ENCODE measurements at places on chromosomes 6 and 20.

GRCh38 chr20:46434597-46434996 lies 28.2 kb upstream of the ELMO2 start:
- DNase-seq, result no peak

GRCh38 chr6:41531591-41532582 lies 14.3 kb upstream of the FOXP4 start:
- DNase-seq, result peak; percentile 87

DNA sequence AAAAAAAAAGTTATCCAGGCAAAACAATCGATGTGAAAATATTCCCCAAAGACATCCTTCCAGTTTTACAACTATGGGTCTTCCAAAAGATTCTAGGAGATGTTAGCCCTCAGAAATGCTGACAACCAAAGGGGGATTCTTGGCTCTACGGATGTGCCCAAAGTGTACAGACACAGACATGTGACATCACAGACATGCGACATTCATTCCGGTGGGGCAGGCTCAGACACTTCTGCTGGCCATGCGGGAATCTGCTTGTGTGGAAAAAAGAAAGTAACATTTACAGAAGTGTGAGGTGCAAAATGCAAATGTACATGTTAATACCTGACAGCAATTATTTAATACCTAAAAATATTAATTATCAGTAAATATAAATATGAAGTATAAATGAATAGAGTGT lies 268.6 kb downstream of the FOXC1 start:
- no peak for DNase-seq

DNA sequence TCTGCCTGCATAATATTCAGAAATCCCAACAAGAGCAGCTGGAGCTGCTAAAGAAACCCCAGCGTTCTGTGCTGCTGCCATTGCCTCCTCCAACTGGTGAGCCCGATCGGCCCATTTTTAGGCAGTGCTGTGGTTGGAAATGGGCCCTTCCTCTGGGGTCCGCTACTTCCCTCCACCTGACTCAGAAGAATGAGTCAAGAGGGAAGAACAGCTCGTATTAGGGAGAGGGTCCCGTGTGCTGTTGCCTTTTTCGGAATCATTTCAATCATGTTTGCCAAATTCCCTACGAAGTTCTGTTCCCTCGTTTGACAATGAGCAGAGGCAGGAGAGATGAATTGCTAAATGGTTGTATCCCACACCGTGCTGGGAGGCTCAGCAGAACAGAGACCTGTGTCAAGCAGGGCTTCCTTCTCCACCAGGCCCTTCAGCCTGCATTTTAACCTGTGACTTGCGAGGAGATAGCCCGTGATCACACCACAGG lies 38.4 kb downstream of the THBS2 start:
- DNase-seq, result no peak

- DNase-seq, result no peak
Measured at GRCh38 chr6:123094795-123095194, 98.8 kb downstream of the CLVS2 start.

DNA sequence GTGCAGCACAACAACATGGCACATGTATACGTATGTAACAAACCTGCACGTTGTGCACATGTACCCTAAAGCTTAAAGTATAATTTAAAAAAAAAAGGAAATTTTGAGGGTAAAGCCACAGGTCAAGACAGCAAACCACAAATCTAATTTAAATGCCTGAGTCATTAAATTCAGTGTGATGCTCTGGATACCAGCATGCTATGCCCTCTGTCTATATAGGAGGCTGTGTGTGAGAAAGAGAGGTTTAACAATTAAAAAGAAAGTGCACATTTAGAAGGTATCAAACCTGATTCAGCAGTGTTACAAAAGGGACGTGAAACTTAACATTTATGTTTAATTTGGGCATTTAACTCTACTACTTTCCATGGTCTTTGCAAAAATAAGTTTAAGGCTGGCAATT lies 276.3 kb downstream of the ADGRB3 start:
- no peak for DNase-seq

DNA sequence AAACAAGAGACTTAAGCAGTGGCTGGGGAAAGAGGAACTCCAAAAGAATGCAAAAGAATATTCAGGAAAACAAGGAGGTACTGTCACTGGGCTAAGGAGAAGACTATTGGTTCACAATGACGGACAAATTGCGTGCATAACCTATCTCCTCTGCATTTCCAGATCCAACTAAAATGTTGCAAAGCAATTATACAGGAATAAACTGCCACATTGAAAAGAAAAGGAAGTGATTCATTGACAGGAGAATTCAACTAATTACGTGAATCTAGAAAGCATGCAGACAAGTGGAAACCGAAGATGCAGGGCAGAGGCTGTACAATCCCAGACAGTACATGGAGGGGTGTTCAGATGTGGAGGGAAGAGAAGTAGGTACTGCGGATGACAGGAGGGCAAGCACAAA lies 152.8 kb upstream of the RIPOR2 start:
- no peak for DNase-seq

- no peak for DNase-seq
Measured at GRCh38 chr6:82144852-82145340, 102.6 kb downstream of the IBTK start.

DNA sequence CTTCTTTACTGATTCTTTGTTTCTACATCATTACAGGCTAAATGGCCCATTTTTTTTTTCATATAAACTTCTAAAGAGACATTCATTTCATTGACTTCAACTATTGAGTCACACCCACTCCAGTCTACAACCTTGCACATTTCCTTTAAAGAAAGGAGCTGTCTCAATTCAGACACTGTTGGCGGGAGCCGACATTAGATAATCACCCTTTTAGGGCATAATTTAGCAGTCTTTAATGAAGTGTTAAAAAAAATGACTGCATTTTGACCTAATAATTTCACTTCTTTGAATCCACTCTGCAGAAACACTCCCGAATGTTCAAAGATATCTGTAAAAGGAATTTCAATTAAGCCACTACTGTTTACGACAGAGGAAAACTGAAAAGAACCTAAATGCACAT lies 1.5 kb downstream of the EPM2A start:
- DNase-seq, result no peak

- no peak for DNase-seq
Measured at GRCh38 chr20:56957737-56958553, 308.5 kb downstream of the BMP7 start.

DNA sequence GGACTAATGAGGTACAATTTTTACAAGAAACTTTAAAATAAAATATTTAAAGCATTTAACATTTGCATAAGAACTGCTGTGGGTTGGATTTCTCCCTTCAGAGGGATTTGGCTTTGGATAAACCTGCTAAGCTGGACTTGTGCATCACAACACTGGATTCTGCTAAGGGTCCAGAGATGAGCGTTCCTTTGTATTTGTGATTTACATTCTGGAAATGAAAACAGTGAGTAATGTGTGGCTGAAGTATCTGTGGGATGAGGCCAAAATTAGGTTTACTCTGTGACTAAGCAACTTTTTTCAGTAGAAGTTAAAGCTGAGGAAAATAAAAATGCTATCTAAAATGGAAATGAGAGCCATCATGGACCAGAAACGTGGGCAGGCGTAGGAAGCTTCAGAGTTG lies 494.3 kb downstream of the EPM2A start:
- no peak for DNase-seq

- DNase-seq, result no peak
Measured at GRCh38 chr20:54929191-54929590, 453.8 kb downstream of the DOK5 start.

DNA sequence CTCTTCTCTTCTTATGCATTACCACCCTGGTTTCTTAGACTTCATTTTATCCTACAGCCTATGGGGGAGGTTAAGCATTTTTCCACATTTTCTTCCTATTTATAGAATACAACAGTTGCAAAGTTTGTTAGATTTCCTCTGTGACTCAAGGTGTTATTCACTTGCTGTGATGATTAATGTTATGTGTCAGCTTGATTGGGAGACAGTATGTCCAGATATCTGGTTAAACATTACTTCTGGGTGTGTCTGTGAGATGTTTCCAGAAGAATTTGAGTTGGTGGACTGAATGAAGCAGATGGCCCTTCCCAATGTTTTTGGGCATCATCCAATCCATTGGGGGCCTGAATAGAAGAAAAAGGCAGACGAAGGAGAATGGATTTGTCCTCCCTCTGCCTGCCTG lies 131.3 kb downstream of the C6orf118 start:
- DNase-seq, result no peak

DNA sequence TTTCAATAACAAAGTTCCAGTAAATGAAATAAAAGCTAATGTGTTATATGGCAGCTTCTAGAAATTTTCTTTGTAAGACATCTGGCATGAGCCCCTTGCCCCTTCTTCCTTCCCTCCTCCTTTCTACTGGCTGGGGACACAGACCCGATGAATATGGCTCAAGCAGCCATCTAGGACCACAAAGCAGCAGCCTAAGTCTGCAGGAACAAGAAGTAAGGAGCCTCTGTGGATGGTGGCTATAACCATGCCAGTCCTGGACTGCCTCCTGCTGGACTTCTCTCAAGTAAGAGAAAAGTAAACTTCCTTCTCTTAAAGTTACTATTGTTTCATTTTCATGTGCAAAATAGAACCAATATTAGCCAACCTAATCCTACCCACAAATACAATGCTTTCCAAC lies 114.9 kb upstream of the DST start:
- DNase-seq, result no peak

GRCh38 chr20:62285722-62286121 lies 17.1 kb upstream of the ADRM1 start:
- DNase-seq, result no peak

DNA sequence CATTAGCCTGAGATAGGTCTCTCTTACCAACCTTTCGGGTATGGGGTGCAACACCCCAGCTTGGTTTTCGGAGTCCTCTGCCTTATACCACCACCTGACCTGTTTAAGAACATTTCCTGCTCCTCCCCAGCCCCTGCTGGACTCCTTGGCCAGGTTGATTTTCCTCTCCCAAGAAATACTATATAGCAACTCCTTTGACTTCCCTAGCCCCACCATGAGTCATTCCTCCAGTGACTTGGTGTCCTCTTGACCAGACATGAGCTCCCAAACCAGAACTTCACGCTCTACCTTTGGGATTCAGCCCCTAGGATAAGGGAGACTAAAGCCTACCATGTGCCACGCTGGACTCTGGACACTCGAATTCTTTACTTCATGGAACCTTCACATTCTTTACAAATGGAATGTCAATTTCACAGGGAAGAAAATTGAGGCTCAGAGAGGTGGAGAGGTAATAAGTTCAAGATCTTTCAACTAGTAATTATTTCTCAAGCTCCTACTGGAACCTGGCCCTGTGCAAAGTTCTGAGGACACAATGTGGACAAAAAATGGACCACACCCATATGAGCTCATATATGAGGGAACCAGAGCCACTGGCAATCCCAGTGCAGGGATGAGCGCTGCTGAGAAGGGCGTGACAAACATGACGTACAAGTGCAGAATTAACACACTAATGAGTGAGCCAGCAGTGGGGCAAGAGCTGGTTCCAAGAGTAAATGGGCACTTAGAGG lies 48.2 kb downstream of the SIRPA start:
- DNase-seq, result no peak

DNA sequence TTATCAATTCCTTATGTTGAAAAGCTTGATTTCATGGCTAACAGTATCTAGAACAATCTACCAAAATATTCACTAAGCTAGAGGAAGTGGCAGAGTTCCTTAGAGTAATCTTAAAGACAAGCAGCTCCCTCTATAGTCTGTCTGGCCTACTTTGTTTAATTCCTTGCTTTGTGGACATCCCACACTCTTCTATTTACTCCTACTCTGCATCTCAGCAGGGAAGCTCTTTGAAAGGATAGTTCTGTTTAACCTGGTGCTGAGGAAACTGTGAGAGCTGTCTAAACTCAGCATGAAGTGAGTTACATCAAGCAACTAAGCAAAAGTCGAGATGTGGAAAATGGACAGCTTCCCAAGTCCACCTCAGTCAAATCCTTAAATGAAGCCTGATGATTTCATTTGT lies 4.3 kb downstream of the REV3L start:
- DNase-seq, result no peak

- peak; percentile 88 for DNase-seq
Measured at GRCh38 chr20:54207743-54208547, at the start of gene PFDN4. Gene PFDN4 (plus strand): TSS chr20:54208087. CDS start chr20:54208101, 14 bp downstream.

GRCh38 chr6:159134701-159135364 lies 34.4 kb upstream of the FNDC1 start:
- peak; percentile 74 for DNase-seq
